Urinary bladder (tissue), 4 donors: ENCODE measurements at places on chromosomes 5 and 9. TPM values are rescaled to one million over a fixed set of nuclear protein-coding genes. Genes with fewer than 3 reads are reported as not detected.

DNA sequence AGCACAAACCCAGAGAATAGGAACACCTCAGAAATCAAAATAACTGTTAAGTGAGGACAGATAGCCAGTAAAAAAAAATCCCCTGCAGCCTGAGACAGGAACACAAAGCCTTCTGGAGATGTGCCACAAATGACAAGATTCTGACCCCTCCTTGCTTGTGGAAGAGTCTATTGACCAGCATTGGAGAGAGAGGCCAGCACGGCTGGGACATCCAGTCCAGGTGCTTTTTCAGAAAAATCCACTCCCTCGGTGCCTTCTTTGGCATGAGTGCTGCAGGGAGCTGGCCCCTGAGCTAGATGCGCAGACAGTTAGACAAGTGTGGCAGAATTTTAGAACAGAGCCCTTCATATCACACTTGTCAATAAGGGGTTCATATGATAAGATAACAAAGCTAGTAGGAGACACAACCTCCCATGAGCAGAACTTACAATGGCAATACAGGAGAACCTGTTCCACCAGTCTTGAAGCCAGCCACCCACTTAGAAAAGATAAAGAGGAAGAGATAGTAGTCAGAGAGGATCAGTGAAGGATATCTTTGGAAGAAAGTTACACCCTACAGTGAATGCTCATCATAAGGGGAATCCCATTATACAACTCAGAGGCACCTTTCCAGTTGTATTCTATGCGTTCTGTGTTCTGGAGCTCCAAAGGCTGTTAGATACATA is 298.4 kb downstream of the TLE1 start:
- no peak for DNase-seq

- DNase-seq = no peak
These were observed 52.1 kb downstream of the PALM2AKAP2 start for GRCh38 chr9:109831998-109832658.

- no peak for DNase-seq
These were observed 58.8 kb downstream of the MAN2A1 start for GRCh38 chr5:109748546-109748945.

- no peak for DNase-seq
These were observed 75.7 kb downstream of the TEK start for GRCh38 chr9:27184556-27185351.

DNA sequence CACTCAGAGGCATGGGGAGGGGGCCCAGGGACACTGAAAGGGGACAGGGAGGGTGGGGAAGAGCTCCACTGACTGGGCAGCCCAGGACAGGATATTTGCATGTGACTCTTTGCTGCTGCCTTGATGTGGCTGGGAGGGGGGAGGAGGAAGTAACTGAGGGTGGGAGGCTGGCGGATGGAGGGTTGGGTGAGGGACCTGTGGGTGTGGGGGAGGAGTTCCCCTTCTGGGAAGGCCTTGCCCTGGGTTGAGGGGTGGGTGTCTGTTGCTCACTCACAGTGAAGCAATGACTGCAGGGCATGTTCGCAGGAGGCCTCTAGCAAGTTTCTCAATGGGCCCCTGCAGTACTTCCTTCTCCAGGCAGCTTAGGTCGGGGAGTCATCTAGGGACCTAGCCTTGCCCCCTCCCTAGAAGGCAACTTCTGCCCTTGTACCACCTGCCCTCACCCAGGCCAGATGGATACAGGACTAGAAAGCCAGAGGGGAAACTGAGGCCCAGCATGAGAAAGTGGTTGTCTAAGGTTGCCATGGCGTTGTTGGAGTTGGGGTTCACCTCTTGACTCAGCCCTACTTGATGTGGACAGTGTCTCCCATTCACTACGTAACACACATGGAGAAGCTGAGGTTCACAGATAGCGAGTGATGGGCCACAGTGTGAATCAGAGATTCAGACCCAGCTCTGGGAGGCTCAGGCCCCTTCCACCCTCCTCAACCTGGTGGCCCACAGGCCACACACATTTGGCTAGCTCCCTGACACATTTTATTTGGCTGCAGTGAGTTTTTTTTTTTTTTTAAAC is 3.0 kb downstream of the GRK6 start:
- DNase-seq = no peak

GRCh38 chr5:100023536-100023935 is 511.6 kb upstream of the FAM174A start:
- no peak for DNase-seq

DNA sequence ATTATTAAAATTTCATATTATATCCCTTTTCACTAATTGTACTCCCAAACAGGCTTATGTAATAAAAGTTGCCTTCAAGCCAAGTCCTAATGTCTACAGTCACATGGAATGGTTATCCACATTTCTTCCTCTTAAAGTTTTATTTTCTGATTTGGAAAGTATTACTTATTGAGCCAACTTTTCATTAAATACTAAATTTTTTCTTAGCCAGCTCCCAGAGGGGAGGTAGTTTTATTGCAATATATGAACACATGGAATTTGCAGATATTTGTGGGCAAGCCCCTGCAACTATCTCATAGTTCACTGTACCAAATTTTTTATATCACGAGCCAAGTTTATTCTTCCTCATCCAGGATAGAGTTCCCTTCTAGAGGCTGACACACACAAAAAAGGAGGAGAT is 332.8 kb upstream of the PTGER4 start:
- DNase-seq = no peak

GRCh38 chr5:155085282-155085989 is 71.9 kb downstream of the KIF4B start:
- DNase-seq = no peak

Gene ICE1
- total RNA-seq = 50.2 TPM
